ENCODE measurements at places on chromosomes 12 and 14.
A peak's percentile ranks its signal among the peaks of the same experiment; 100 is the strongest.

DNA sequence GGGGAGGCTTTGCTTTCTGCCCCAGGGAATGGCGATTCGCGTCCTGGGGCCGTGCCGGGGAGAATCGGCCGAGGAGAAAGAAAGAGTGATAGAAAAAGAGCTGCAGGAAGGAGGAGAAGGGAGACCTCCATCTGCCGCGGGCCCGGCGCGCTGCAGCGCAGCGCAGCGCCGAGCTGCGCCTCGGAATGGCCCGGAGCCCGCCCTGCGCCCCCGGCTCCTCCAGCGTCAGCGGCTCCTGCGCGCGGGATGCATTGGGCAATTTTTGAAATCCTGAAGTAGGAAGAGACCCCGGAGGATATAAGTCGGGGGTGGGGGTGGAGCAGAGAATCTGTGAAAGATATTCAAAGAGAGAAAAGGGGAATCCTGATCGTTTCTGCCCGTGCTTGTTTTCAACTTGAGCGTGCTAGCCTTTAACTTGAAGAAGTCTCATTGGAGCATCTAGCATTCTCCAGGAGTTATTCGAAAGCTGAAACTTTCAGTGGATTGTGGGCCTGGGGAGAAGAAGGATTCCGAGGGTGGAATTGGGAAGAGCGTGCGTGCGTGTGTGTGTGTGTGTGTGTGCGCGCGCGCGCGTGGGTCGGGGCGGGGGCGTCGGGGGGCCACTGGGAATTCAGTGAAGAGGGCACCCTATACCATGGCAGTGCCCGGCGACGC, 441 bp downstream of the PDE3A start:
- DNase-seq, result peak; percentile 62

DNA sequence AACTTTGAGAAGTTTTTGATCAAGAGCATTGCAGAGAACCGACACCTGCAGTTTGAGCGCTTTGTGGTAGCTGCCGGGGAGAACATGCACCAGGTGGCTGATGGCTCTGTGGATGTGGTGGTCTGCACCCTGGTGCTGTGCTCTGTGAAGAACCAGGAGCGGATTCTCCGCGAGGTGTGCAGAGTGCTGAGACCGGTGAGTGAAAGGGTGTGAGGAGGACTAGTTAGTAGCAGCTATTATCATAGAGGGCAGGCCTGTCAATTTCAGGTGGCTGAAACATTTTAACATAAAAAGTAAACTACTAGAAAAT, 27.0 kb upstream of the HIGD1C start:
- no peak for DNase-seq

DNA sequence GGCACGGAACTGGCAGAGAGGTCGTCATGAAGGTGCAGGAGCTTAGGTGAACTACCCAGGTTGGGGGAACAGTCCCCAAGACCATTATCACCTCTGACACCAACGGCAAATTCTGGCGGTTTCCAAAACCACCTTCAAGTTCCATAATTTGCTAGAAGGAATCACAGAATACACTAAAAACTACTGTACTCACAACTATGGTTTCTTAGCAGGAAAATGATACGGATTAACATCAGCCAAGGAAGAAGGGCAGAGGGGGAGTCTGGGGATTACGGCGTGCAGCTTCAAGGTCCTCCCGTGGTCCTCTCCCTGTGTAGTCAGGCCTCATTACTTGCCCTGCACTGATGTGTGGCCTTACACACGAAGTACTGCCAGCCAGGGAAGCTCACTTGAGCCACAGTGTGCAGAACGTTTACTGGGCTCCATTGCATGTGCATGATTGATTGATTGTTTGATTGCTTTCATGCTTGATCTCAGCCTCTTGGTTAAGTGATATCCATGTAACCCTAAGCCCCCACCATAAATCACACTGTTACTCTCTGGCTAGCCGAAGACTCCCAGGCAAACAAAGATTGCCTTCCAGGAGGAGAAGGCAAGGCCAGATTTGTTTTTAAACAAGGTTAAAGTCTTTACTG, 837 bp upstream of the STX2 start:
- no peak for DNase-seq

- no peak for DNase-seq
These were observed 81.0 kb upstream of the PLEKHG7 start for GRCh38 chr12:92621833-92622232.

DNA sequence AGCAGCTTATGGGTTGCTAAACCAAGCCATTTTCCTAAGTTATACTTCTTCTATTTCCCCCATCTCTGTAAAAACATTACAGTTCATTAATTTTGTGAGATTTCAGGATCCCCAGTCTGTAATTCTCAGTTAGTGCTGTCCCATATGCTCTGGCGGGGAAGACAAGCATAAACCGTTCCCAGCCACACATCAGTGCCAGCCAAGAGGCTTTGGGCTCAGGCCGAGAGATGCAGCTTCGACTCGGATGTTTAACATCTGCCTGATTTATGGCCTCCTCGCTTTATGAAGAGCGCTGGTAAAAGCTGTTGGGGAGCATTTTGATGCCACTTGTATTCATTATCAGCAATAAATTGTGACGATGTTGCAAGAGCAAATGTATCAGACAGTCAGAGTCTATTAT, 349.1 kb upstream of the CCDC196 start:
- DNase-seq, result no peak

GRCh38 chr12:86376052-86376451, 119.9 kb upstream of the MGAT4C start:
- peak; percentile 7 for DNase-seq

- DNase-seq, result peak; percentile 86
These were observed 26.4 kb downstream of the TESPA1 start for GRCh38 chr12:54958048-54958658.

- no peak for DNase-seq
These were observed 32.2 kb upstream of the BHLHE41 start for GRCh38 chr12:26157001-26157400.

DNA sequence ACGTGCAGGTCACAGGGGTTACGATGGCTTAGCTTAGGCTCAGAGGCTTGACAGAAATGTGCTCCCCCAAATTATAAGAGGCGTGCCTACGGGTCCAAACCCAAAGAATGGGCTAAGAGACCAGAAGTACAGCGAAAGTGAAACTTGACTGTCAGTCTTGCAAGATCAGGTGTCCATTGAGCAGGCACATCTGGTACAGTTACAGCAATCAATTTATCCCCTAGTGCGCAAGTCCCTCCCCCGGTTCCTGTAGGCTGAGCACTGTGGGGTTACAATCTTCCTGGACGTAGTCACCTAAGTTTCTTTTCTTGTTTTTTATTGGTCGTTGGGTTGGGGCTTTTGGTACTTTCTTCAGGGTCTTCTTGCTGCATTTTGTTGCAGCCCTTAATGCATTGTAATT, 134.2 kb downstream of the UNC79 start:
- no peak for DNase-seq

- DNase-seq, result peak; percentile 39
These were observed 21.4 kb downstream of the ZNF268 start for GRCh38 chr12:133202493-133203343.

- DNase-seq, result peak; percentile 67
These were observed 29.7 kb downstream of the LGR5 start for GRCh38 chr12:71469258-71469750.

DNA sequence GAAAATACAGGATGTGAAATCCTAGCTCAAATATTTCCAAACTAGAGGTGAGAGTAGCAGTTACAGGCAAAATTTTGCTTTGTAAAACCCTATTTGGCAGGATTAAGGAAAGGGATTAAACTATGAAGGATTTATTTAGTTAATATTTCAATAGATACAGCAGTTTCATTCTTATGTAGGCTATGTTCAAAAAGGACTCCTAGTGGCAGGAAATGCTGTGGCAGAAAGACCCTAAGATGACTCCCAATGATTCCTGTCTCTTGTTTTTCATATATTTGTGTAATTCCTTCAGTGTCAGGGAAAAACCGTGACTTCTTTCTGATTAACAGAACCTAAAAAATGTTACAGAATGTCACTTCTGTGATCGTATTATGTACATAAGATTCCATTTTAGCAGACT, 299.5 kb upstream of the RPL10L start:
- no peak for DNase-seq

DNA sequence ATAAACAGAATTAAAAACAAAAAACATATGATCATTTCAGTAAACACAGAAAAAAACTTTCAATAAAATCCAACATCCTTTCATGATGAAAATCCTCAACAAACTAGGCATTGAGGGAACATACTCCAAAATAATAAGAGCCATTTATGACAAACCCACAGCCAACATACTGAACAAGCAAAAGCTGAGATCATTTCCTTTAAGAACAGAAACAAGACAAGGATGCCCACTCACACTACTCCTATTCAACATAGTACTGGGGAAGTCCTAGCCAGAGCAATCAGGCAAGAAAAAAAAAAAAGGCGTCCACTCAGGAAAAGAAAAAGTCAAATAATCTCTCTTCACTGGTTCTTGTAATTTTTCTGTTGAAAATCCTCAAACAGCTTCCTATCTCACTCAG, 30.1 kb downstream of the MRPL42 start:
- peak; percentile 32 for DNase-seq

DNA sequence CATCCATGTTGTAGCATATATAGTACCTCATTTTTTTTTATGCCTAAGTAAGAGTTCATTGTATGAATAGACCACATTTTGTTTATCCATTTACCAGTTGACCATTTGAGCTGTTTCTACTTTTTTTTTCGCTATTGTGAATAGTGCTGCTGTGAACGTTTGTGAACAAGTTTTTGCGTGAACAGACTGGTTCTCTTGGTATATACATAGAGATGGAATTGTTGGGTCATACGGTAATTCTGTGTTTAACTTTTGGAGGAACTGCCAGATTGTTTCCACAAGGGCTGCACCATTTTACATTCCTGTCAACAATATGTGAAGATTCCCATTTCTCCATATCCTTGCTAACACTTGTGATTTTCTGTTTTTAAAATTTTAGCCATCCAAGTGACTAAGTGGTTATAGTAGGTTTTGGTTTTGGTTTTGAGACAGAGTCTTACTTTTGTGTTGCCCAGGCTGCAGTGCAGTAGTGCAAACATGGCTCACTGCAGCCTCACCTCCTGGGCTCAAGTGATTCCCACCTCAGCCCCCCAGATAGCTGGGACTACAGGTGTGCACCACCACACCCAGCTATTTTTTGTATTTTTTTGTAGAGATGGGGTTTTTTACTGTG, 68.3 kb upstream of the AMN start:
- no peak for DNase-seq

DNA sequence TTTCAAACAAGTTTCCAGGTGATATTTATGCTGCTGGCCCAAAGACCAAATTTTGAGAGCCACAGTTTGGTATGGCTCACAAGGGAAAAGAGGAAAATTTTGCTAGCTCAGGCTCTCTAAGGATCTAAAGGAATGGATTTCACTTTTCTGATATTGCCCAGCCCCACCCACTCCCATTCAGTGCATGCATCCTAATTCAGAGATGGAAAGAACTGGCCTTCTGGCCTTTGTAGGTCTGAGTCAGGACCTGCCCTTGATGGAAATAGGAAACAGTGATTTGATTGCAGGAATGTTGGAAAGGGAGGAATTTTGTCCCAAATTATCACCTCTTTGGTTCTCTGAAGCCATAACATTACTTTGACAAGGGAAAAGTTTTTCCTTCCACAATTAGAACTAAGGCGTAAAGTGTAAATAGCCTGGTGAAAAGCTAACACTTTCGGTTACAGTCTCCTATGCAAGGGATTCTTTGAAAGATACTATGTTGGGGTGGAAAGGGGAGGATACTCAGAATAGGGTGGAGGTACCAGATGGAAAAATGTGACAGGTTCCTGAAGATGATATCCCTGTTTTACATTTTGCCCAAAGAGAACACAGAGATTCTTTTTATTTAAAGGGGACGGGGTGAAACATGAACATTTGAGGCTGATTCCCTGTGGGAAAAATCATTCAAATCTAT, 11.1 kb downstream of the ZNF641 start:
- no peak for DNase-seq

DNA sequence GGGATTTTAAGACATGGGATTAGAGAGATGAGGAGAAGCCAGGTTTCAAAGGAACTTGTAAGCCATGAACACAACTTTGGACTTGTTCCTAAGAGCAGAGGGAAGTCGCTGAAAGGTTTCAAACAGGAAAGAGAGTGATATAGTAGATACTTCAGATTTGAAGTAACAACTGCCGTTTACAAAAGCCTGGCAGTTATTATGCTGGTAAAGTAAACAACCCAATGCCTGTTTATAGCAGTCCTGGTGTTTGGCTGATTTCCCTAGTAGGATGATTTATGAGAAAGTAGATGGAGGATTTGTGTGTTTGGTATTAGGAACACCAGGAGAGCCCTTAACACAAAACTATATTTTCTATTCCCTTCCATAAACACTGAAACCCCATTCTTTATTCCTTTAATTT, 285.7 kb downstream of the RMST start:
- no peak for DNase-seq

GRCh38 chr12:4540170-4540569, 1.5 kb downstream of the RAD51AP1 start:
- DNase-seq, result no peak

DNA sequence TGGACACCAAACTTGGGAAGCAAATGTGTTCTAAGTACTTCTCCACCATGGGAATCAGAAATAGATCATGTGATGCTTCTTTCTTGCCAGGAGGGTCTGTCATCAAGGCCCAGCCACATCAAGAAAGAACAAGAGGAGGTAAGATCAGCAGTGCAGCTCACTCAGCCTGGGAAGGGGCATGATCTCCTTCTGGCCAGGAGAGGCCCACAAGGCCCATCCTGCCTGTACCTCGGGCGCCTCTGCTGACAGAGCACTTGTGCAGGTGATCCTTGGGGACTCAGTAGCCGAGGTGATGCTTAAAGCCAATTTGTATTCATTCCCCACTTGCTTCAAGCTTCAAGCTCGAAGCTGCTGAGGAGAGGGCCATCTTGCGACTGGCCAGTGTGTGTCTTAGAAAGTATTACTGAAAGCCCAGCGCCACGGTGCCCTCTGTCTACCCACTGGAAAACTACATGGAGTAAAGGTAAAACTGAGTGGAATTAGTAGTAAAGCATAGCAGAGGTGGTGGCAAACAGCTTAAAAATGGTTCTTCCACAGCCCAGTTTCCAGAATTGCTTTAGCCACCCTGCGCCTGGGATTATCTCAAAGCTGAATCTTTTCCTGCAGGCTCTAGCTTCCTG, 26.2 kb downstream of the RTRAF start:
- DNase-seq, result no peak

DNA sequence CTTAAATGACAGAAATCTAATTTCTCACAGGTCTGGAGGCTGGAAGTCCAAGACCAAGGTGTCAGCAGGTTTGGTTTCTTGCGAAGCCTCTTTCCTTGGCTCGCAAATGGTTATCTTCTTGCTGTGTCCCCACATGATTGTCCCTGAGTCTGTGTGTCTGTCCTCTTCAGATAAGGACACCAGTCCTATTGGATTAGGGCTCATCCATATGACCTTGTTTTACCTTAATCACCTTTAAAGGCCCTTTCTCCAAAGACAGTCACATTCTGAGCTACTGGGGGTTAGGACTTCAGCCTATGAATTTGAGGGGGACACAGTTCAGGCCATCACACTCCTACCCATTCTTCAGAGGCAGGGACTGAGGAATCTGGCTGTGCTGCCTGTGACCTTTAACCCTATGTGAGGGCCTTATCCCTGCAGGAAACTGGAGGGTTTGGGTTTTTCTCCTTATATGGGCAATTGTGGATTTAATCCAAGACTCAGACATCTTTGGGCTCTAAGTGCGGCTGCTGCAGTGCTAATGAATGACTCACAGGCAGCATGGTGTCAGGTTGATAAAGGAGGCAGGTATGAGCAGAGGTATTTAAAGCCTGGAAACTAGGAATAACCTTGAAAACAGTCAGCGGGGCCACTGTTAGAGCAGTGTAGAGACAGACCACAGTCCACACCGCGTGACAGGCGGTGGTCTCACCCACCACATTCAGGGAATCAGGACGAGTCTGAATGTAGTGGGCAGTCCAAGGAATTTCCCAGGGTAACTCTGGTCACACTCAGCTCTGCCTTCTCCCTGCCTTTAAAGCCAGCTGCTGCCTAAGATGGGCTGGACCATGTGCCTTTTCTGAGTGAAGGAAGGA, 10.2 kb downstream of the TPCN1 start:
- DNase-seq, result peak; percentile 81
